ENCODE measurements at places on chromosomes 3 and 15.

DNA sequence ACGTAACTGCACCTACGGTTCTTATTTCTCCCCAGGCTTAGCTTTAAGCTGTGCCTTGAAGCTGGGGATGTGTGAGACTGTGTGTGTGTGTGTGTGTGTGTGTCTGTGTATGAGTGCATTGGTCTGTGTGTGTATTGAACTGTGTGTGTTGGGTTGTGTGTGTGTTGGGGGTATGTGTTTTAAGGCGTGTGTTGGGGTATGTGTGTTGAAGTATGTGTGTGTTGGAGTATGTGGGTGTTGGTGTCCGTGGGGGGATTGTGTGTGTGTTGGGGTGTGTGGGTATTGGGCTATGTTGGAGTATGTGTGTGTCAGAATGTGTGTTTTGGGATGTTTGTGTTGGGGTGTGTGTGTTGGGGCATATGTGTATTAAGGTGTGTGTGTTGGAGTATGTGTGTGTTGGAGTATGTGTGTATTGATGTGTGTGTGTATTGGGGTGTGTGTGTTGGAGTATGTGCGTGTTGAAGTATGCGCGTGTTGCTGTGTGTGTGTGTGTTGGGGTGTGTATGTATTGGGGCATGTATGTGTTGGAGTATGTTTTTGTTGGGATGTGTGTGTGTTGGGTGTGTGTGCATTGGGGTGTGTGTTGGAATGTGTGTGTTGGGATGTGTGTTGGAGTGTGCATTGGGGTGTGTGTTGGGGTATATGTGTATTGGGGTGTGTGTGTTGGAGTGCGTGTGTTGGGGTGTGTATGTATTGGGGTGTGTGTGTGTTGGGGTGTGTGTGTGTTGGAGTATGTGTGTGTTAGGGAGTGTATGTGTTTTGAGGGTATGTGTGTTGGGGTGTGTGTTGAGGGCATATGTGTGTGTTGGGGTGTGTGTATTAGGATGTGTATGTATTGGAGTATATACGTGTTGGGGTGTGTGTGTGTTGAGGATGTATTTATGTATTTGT, 76.4 kb downstream of the LSM3 start:
- no peak for DNase-seq

DNA sequence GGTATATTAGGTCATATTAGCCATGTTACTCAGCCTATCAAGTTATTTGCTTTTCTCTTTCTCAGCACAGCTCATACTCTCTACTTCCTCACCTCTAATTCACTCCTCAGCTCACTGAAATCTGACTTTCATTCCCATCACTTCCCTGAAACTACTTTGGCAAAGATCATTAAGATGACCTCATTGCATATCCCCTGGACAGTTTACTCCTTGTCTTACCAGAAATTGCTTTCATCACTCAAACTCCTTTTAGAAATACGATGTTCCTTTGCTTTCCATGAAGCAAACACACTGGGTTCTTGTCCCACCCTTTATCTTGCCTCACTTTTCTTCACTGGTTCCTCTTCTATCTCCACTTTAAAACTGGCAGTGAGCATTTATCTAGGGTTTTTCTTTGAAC, 354.4 kb downstream of the TUSC7 start:
- DNase-seq: no peak

GRCh38 chr15:69459066-69459465, 6.4 kb downstream of the RPLP1 start:
- no peak for DNase-seq

- peak; percentile 49 for DNase-seq
These were observed 97.7 kb downstream of the RPL39L start for GRCh38 chr3:187041362-187042307.

GRCh38 chr3:55501905-55502304, 14.8 kb upstream of the WNT5A start:
- DNase-seq: no peak

- no peak for DNase-seq
These were observed 80.9 kb downstream of the DUT start for GRCh38 chr15:48411971-48412591.

DNA sequence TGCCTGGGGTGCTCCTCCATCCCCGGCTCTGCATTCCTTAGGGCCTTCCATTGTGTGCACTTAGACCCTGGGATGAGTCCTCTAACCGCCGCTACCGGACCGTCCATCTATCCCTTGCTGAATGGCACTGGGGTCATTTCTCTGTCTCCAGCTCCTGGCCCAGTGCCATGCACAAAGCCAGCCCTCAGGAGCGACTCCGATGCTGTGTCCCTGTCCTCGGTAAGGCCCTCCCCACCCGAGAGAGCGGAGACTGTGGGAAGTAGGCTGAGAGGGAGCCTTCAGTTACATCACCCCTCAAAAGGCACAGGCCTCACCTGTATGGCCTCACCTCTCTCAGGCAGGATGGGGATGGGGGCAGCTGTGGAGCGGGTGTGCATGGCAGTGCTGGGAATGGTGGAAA, 33.8 kb downstream of the MUC4 start:
- DNase-seq: no peak

Data from OCI-LY7 (cell line).